ENCODE measurements at places on chromosomes 16 and 17.

GRCh38 chr16:14309906-14310305, 238.8 kb downstream of the MRTFB start:
- no peak for DNase-seq

DNA sequence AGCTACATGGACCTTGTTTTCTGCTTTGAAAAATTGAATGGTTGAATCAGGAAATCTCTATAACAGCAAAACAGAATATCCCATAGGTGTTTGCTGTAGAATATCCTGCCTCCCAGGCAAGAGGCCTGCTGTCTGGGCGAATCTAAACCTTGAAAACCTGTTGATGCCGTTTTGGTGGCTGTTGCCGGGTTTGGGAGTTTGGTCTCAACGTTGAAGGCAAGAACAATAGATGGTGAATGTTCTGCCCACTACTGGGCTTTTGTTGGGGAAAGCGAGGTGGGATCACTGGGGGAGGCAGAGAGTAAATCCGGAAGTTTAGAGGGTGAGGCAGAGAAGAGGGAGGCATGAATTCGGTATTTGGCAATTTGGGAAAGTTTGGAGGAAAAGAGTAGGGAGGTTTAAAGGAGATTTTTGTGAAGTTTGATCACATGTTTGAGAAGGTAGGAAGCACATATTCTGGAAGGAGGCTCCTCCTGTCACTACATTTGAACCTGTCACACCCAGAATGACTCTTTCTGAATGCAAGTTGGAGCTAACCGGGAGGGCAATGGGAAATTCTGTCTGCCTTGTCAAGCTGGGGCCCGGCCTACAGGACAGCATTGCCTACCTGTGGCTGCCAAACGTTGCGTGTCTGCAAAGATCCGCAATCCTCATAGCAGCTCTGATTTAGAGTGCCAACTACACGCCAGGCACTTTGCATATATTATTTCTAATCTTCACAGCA, 46.5 kb downstream of the GPRC5B start:
- no peak for DNase-seq

DNA sequence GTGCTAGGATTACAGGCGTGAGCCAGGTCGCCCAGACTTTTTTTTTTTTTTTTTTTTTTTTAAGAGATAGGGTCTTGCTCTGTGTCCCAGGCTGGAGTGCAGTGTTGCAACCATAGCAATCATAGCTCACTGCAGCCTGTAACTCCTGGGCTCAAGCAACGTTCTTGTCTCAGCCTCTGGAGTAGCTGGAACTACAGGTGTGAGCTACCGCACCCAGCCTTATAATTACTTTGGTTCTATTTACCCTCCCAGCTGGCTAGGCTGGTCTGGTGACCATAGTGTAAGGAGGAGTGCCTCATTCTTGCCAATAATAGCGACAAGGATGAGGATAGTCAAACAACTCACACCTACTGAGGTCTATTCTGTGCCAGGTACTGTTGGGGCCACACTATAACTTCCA, 39.6 kb upstream of the USP7 start:
- DNase-seq = no peak

- DNase-seq = no peak
These were observed 25.8 kb downstream of the YPEL2 start for GRCh38 chr17:59357219-59357697.

- DNase-seq = no peak
These were observed 90.3 kb downstream of the C16orf95 start for GRCh38 chr16:87226926-87227295.

- DNase-seq = no peak
These were observed 39.1 kb downstream of the CPNE2 start for GRCh38 chr16:57131351-57131970.

DNA sequence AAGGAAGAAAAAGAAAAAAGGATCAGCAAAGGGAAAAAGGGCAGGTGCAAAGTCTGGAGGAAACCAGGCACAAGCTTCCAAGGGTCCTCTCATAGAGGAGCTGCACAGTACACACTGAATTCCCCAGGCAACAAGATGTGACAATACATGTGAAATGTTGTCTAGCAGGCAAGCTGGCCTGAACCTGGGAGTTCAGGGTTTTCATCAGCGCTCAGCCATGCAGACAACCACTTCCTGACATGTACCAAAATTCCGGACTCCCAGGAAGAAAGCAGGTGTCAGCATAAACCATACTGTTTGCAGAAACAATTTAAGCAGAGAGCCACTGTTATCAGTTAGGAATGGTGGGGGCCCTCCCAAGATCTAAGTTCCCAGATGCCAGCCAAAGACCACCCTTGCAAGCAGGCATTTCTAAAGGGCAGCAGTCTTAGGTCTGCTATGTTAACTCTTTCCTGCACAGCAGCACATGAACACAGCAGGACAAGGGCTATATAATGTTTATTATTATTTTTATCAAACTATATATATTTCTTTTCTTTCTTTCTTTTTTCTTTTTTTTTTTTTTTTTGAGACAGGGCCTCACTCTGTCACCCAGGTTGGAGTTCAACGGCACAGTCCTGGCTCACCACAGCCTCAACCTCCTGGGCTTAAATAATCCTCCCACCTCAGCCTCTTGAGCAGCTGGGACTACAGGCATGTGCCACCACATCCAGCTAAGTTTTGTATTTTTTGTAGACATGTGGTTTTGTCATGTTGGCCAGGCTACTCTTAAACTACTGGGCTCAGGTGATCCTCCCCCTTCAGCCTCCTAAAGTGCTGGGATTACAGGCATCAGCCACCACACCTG, 10.1 kb downstream of the TK2 start:
- DNase-seq = no peak

- DNase-seq = no peak
These were observed 23.3 kb upstream of the MAF start for GRCh38 chr16:79623824-79624223.

DNA sequence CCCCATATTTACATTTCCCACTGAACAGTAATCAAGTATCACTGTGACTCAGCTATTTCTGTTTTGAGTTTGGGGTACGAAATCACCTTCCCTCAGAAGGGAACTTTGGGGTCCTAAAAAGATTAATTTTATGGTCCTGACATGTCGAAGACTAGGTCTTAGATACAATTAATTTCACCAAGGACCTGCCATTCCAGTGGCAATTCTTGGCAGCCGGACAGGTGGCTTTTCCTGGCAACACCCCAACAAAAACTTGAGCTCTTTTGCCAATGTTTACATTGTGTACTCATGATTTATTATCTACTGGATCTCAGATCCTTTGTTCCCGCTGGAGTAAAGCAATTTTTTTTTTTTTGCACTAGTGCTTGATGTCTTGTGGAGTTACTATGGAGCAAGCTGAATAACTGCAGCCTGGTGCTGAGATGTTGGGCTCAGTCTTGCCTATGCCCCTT, 14.4 kb downstream of the SLFN5 start:
- DNase-seq = no peak

- no peak for DNase-seq
These were observed 173.7 kb downstream of the HS3ST3B1 start for GRCh38 chr17:14474591-14474990.

Data from erythroblast (primary cell).